ENCODE measurements at places on chromosomes 2 and 18.

GRCh38 chr2:25844089-25844488, 34.2 kb downstream of the ASXL2 start:
- DNase-seq: no peak

DNA sequence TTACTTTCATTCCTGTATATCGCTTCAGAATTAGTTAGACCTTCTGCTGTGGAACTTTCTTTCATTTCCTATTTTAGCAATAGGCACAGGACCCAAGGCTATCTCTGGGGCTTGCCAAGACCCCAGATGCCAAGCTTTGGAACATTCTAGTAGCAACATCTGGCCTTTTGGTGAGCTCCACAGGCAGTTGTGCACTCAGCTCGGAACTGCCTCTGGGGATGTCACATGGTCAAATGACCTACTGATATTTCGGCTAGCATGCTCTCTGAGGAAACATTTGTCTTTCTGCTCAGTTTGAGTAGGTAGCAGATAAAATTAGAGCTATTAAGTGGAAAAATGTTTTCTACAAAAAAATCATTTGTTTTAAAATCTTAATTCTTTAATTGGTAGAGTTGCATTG, 76.6 kb upstream of the ITGA4 start:
- DNase-seq: peak; percentile 13

DNA sequence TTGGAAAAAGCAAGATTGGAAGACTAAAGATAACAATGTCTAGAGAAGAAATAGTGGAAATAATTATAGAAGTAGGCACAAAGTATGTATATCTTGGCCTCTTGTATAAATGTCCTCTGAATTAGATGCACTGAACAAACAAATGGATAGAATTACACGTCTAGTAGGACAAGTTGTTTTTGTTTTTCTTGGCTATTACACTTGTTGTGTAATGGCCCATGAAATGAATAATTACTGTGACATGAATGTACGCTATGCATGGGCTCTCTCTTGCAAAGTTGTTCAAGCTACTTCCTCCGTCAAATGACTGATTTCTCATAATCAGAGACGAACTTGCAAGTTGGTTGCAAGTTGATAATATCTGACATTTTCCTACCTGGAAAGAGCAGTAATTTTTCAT, 126.2 kb downstream of the PDE1A start:
- DNase-seq: no peak

DNA sequence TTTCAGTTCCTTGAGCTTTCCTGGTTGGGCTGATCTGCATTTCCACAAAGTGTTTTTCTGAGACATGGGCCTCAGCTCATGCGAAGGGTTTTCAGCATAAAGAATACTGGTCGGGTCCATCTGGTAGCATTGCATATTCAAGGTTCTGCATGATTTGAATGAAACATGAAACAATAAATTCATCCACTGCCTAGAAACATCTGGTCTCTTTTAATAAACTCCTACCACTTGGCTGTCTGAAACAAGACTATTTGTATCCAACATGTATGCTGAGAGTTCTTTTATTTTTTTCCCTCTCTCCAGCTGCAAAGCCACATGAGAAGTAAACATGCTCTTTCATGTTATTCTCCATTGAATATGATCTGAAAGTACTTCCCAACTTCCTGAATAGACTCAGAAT, 314.9 kb upstream of the SOX11 start:
- no peak for DNase-seq

- DNase-seq: no peak
Observed at GRCh38 chr2:95316466-95317122, 19.4 kb downstream of the KCNIP3 start.

DNA sequence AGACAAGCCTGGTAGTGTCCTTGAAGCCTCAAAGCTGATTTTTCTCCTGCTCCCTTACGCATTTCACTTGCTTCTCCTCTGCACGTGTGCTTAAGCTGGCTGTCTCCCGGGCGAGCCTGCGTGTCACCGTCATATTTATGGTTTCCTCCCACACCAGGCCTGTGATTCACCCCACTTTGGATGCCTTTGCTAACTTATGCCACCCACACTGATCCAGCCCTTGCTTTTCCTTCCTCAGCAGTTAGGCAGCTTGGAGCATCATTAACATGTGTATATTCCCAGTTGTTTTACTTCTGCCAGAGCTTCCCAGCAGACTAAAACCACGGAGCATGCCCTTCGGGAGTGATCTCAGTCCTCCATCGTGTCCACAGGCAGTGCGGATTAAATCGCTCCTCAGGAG, 2.2 kb downstream of the ST3GAL5 start:
- no peak for DNase-seq

DNA sequence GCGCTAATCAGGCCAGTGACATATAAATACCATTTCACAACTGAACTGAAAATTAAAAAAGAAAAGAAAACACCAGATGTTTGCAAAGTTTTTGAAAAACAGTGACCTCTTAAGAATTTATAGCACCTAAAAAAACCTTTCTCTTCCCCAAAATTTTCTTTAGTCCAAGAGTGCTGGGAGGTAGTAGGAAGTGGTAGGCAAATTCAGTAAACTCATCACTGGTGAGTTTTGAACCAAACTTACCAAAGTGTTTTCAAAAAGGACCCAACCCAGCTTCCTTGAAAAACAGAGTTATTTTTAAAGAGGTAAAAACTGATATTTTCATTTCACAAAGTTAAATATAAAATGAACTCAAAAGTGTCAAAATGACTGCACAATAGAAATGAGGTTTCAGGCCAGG, 90.4 kb downstream of the TMEM247 start:
- no peak for DNase-seq

DNA sequence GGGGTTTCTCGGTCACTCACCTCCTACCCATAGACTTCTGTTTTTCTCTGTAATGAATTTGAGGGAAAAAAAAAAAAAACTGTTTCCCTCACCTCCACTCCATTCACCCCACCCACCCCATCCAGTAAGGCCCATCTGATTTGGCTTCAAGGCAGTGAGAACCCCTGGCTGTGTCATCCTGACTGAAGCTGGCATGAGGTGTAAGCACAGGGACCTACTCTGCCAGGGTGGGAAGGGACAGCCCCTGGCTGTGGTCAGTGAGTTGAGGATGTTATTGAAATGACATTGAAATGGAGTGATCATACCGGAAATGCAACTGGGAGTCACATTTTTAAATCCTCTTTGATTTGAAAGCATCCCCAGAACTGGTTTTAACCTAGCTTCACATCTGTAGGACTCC, 19.1 kb upstream of the BCL2L11 start:
- DNase-seq: no peak

DNA sequence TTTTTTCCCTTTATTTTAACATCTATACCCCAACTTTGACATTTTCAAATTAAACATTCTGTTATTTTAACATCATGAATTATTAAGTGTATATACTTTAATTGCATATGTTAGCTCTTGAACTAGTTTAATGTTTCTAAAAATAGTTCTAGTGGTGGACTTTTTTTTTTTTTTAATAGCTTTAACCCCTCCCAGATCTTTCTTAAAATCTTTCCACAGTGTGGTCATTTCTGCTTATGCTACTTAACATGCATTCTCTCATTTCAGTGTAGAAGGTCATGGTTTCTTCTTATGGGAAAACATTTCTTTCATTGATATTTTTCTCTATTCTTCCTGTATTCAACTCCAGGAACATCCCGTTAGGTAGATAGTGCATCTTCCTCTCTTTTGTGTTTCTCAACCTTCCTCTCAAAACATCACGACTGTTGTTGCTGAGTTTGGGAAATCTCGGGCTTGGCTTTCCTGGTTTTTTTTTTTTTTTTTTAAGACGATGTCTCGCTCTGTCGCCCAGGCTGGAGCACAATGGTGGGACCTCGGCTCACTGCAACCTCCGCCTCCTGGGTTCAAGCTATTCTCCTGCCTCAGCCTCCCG, 849 bp upstream of the TMEM18 start:
- no peak for DNase-seq

DNA sequence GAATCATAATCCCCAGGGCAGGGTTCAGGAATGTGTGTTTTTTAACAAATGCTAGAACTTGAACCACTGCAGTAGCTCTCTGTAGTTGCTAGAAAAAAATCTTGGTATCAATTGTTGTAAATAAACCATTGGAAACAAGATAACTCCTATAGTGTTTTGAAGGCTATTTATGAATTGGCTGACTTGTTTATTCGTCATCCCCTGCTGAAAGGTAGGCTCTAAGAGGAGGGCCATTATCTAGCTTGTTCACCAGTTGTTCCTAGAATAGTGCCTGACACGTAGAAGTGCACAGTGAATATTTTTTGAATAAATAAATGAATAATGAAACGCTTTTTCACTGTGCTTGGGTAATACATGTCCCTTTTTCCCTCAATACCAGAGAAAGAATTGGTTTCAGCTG, 211.4 kb downstream of the BABAM2 start:
- DNase-seq: no peak

DNA sequence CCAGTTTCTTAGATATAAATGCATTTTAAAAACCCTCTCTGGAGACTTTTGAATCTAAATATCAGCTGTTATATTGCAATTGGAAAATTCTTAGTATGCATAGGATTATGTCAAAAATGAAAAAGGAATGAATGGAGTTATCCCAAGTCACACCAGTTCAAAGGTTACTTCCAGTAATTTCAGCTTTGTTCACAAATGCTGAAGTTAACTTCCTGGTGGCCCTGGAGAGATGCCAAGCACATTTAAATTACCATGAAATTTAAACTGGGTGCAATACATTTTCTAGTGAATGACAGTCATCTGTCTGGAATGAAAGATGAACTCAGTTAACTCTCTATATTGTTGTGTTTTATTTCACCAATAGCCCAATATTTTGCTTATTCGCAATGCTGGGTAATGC, 753.9 kb downstream of the SUCLG1 start:
- no peak for DNase-seq

- DNase-seq: no peak
Observed at GRCh38 chr2:136168720-136169119, 50.8 kb upstream of the CXCR4 start.

DNA sequence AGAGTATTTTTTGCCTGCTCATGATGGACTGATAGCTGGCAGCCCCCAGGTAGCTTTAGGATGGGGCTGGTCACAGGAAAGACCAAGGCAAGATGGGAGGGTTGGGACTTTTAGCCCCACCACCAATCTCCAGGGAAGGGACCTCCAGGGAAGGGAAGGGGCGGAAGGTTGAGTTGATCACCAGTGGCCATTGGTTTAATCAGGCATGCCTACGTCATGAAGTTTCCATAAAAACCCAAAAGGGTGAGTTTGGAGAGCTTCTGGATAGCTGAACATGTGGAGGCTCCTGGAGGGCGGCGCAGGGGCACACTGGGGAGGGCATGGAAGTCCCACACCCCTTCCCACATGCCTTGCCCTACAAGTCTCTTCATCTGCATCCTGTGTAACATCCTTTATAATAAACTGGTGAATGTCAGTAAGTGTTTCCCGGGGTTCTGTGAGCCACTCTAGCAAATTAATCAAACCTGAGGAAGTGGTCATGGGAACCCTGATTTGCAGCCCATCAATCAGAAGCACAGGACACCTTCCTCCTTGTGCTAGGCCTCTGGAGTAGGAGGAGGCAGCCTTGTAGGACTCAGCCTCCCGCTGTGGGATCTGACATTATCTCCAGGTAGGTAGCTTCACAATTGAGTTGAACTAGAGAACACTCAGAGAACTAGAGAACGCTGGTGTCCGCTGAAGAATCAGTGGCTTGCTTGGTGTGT, 30.3 kb downstream of the RAB31 start:
- DNase-seq: no peak

DNA sequence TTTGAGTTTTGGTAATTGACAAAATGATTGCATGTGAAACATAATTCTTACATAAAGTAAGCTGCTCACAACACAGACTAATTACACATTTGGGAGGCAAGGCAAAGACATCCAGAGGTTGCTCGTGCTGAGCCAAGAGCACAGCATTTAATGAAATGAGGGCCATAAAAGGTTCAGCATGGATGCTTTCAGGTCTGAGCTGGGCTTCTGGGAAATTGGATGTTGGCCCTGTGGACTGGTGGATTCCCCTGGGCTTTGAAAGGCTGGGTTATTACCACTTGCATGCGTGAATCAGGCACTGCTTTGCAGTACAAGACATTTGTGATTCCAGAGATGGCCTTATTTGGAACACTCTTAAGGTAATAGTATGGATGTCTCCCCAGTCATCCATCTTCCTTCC, 533.5 kb upstream of the NRP2 start:
- no peak for DNase-seq

GRCh38 chr2:575727-576236, 101.4 kb downstream of the TMEM18 start:
- no peak for DNase-seq

DNA sequence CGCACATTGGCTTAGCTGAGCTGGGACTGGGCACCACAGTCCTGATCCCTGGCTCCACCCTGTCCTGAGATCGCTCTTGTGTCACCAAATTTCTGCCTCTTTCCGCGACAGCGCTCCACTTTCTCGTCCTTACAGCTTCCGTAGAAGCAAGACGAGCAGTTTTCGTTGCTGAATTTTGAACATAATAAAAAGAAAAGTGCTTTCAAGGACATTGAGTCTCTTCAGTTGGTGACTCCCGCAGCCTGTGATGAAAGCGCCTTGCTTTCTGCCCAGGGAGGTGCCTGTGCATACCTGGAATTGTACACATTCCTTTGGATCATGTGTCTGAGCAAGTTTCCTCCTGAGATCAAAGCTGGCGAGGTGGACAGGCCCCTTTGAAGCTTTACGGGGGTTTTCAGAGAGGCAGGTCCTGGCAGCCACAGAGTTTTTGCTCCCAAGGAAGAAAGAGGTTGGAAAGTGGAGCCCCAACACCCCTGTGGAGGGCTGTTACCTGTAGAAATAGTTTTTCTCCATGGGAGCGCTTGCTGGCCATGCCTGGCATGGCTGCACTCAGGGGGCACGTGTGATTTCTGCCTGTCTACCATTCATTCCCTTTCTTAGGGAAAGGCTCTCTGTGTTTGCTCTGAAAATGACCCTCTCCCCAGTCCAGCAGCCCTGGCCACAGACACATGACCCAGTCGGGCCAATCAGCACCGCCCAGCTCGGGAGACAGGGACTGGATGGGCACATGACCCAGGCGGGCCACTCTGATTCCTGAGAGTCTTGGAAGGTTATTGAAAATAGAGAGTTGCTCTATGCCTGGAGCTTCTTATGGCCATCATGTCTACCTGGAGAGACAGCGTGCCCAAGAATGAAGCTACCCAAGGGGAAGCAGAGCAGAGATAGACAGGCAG, 115.6 kb upstream of the OTOS start:
- DNase-seq: no peak

GRCh38 chr18:30806823-30807222, 235.7 kb downstream of the DSC3 start:
- no peak for DNase-seq

- DNase-seq: no peak
Observed at GRCh38 chr2:198863655-198864054, 594.1 kb downstream of the SATB2 start.

DNA sequence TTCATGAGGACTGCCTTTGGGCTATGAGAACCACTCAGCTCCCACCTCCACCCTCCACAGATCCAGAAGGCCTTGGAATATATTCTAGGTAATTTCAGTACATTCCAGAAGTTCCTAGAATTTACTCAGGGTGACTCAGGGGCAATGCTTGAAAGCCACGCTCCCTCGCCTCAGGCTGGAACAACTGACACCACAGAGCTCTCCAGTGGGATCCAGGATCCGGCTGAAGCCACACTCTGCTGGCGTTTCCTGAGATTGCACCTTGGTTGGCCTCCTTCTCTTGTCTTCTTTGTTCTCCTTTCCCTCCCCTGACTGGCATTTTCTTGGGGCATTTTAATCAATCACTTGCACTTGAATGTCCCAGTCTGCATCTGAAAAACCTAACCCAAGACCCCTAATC, 92.6 kb upstream of the KCNE4 start:
- no peak for DNase-seq

- DNase-seq: no peak
Observed at GRCh38 chr2:53913721-53914120, 54.0 kb upstream of the GPR75 start.

- DNase-seq: no peak
Observed at GRCh38 chr2:45781464-45781811, 130.0 kb downstream of the PRKCE start.

- no peak for DNase-seq
Observed at GRCh38 chr2:101439716-101440115, 35.2 kb downstream of the RFX8 start.
